ENCODE measurements at places on chromosomes 12 and 14.

- DNase-seq: no peak
Observed at GRCh38 chr12:72872238-72872887, 600.2 kb downstream of the TRHDE start.

DNA sequence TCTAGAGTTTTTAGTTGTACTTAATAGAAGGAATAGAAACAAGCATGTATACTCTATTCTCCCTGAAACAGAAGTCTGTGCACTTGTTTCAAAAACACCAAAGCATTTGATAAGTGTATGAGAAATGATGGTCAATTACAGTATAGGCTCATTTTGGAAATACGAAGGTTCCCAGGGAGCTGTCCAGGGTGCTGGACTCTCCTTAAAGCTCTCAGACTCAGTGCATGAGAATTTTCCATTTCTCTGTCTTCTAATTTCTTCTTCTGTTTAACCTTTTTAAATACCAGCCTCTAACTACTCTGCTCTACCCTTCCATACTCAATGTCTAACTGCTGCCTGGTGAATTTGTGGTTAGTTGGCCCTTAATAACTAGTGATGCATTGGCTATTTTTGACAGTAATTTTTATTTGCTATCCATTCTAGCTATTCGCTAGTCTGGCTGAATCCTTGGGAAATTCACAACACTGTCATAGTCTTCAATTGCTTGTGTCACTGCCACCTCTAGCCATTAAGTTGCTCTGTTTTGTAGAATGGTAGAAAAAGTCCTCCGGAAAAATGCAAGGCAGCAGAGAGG lies 229.2 kb downstream of the NRXN3 start:
- DNase-seq: peak; percentile 6

DNA sequence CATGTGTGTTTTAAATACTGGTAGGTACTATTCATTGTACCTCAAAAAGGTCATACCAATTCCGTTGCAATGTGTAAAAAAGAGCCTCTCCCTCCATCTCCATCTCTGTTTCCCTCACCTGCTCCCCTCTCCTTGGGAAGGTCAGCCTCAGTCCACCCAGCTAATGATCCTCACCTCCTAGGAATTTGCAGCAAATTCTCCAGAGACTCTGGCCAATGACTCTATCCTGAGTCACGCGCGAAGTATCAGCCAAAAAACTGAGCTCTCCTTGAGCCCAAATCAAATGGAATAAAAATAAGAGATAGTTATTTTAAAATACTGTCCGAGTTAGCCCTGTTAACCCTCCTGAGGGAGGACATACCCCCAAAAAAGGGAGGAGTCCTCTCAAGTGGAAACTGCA lies 148.4 kb downstream of the DPF3 start:
- no peak for DNase-seq

DNA sequence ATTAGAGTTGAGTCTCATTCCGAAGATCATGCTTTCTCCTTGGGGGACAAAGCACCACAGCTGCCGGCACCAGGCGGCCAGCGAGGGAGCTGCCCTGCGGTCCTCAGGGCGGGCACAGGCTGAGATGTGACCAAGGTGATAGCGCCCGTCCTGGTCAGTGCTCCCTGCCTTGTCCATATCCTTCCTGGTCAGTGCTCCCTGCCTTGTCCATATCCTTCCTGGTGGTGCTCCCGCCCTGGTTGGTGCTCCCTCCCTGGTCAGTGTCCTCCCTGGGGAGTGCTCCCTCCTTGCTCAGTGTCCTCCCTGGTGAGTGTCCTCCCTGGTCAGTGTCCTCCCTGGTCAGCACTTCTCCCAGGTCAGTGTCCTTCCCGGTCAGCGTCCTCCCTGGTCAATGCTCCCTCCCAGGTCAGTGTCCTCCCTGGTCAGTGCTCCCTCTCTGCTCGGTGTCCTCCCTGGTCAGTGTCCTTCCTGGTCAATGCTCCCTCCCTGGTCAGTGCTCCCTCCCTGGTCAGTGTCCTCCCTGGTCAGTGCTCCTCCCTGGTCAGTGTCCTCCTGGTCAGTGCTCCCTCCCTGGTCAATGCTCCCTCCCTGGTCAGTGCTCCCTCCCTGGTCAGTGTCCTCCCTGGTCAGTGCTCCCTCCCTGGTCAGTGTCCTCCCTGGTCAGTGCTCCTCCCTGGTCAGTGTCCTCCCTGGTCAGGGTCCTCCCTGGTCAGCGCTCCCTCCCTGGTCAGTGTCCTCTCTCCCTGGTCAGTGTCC lies 92.2 kb downstream of the ADGRD1 start:
- no peak for DNase-seq

DNA sequence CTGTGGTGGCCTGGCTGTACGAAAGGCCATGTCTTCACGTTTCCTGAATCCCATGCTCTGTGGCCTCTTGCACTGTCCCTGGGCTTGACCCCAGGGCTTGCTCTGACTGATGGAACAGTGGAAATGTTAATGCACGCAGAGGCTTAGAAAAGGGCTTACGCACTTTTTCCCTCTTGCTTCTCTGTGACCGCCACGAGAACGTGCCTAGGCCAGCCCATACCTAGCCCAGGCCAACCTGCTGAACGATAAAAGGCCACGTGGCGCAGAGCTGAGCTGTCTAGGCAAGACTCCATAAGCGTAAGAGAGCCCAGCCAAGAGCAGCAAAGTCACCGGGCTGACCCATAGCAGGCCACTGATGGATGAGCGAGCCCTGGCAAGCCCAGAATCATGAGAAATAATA lies 18.3 kb downstream of the TTC7B start:
- peak; percentile 78 for DNase-seq

- peak; percentile 47 for DNase-seq
Observed at GRCh38 chr12:122841544-122842321, 6.5 kb downstream of the HIP1R start.

GRCh38 chr14:89848165-89848564 lies 106.4 kb downstream of the EFCAB11 start:
- DNase-seq: no peak

DNA sequence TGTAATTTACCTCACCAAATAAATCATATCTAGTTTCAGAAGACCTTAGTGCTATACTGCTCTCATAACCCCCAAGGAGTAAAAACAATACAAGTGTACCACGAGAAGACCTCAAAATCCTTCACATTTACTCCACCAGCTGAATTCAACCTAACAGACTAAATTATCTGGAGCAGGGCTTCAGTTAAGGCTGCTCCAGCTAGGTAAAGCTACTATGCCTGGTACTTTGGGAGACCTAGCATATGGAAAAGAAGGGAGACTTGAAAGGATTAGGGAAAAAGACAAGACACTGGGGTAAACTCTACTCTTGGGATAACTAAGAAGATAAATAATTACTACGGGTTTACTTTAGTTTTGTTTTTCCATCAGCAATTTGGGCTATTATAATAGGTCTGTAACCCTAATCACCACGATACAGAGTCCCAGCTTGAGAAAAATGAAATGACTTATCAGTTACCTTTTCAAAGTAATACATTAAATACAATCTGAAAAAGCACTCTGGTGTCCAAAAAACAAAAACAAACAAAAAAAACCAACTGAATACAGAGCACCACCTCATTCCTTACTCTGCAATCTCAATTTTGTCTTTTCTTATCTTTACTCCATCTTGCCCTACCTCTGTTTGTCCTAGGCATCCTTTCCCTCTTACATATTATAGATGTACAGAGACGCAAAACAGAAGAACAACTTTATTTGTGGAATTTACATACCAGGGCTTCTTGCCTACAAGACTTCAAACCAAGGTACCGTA lies 2.1 kb downstream of the EML5 start:
- DNase-seq: no peak

GRCh38 chr12:48958049-48958388 lies 732 bp upstream of the ARF3 start:
- no peak for DNase-seq

GRCh38 chr14:99667821-99668220 lies 16.3 kb upstream of the CYP46A1 start:
- DNase-seq: no peak

- DNase-seq: no peak
Observed at GRCh38 chr14:38367922-38368321, 112.0 kb upstream of the CLEC14A start.

- no peak for DNase-seq
Observed at GRCh38 chr14:90890322-90891020, 74.2 kb upstream of the TTC7B start.

DNA sequence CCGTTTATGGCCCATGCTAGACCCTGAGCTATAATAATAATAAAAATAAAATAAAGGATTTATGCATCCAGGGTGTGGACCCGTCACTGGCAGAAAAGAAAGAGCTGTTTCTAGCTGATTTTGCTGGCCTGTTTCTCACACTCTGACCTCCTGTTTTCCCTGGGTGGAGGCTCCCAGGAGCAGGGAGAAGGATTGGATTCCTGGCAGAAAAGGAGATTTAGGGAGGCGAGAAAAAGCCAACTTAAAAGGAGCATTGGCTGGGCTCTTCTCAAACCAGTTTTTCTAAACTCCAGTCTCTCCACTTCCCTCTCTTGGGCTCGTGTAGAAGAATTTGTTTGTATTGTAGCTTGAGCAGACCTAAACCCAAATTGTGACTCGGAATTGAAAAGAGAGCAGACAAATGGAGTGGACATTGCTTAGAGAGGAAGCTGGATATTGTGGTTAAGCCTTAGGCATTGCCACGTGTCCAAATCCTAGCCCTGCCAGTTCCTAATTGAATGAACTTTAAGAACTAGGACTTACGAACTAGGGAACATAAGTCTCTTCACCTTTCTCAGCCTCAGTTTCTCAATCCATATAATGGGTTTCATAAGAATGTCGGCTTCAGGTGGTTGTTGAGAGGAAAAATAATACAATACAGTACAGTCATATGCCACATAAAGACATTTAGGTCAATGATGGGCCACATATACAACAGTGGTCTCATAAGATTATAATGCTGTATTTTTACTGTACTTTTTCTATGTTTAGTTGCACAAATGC lies 14.4 kb upstream of the TBX5 start:
- no peak for DNase-seq

GRCh38 chr12:95298916-95299315 lies 81.3 kb downstream of the VEZT start:
- DNase-seq: no peak

DNA sequence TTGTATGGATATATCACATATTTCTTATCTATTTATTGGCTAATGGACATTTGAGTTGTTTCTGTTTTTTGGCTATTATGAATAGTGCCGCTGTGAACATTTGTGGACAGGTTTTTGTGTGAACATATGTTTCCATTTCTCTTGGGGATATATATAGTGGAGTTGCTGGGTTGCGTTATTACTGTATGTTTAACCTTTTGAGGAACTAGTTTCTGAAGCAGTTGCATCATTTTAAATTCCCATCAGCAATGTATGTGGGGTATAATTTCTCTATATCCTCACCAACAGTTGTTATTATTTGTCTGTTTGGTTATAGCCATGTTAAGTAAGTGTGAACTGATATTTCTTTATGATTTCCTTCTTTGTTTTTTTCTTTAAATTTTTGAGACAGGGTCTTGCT lies 10.7 kb downstream of the TCTN2 start:
- DNase-seq: no peak

DNA sequence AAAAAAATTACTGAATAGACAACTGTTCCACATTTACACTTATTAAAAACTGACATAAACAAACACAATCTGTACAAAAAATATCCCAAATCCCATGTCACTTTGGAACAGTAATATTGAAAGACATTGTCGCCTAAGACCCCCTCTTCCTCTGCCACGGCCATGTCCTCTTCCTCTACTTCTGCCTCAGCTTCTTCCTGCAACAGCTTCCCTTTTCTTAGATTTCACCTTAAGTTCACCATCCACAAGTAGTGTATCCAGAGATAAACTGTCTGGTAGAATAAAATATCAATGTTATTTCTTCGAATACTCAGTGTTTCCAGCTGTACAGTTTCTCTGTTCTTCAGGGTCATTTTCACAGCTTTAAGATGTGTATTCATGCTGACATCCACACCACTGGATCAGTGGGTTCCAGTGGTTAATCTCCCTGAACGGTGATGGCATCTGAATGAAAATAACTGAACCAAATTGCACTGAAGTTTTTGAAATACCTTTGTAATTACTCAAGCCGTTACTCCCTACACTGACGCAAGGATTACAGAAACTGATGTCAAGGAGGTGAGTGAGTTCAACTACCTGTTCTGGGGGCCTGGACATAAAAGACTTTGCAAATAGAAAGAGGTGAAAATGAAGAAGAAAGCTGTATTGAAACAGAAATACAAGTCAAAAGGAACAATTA lies 208.5 kb downstream of the C12orf50 start:
- DNase-seq: no peak

DNA sequence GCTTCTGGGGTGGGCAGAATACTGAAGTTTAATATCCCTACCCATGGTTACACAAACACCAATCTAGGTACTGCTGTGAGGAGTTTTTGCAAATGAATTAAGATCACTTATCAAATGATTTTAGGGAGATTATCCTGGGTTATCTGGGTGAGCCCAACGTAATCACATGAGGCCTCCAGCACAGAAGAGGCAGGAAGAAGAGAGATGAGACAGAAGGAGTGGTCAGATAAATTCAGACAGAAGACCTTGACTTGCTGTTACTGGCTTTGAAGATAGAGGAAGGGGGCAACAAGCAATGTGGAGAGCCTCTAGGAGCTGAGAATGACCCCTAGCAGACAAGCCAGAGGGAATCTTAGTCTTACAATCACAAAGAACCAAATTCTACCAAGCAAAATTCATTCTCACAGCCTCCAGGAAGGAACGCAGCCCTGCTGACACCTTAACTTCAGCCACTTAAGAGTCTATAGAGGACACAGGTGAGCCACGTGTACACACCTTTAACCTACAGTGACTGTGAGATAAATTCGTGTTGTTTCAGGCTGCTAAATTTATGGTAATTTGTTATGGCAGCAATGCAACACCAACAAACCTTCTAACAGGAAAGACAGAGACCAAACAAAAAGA lies 49.4 kb downstream of the FERMT2 start:
- DNase-seq: no peak

- DNase-seq: no peak
Observed at GRCh38 chr14:90720832-90721231, 95.4 kb downstream of the TTC7B start.

GRCh38 chr14:34971801-34972200 lies 11.0 kb upstream of the SRP54 start:
- DNase-seq: no peak

DNA sequence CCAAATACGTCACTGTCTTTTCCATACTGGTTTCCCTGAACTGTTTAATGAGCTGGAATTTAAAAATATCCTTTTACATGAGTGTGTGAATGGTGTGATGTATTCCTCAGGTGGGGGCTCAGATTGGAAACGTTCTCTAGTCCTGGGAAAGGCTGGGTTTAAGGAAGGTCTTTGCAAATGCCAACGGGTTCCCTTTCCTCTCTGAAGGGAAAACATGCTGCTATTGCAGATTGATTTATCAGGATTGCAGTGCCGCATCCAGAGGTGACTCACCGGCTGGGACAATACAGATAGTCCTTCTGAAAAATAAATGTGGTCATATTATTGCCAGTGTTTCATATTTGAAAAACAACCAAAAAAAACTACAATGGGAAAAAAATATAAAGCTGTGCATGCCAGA lies 193.1 kb upstream of the FLRT2 start:
- no peak for DNase-seq

DNA sequence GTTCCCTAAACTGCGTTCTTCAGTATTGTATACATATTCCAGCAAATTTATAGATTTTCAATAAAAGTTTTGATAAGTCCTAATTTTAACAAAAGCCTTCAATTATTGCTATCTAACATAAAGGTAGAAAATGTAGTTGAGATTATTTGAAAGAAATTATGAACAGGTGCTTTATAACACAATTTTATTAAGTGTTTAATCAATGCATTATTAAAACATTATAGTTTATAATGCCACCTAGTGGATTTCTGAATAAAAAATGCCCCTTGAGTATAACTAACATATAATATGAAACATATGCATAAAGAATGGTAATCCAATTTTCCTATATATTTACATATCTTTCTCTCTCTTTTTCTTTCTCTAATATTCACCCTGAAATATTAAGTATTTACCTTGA lies 515.3 kb downstream of the SLC6A15 start:
- no peak for DNase-seq
